Epithelial cell of proximal tubule (primary cell): ENCODE measurements at places on chromosomes 16 and 17. TPM values are rescaled to one million over a fixed set of nuclear protein-coding genes. Genes with fewer than 3 reads are reported as not detected.

The SMPD3 gene
- 0.07 TPM in 1 of 2 replicates, not detected in the other for total RNA-seq

The TPSG1 gene
- not detected in 2 replicates for total RNA-seq

The CLEC18C gene
- total RNA-seq: 1.2 and 2.5 TPM in 2 replicates

The FOXF1 gene
- 0.12 TPM in 1 of 2 replicates, not detected in the other for total RNA-seq

The FOXJ1 gene
- total RNA-seq: 2.6 and 3.0 TPM in 2 replicates

- DNase-seq: no peak
Observed at GRCh38 chr16:15055141-15056053, 477 bp downstream of the NTAN1 start.

DNA sequence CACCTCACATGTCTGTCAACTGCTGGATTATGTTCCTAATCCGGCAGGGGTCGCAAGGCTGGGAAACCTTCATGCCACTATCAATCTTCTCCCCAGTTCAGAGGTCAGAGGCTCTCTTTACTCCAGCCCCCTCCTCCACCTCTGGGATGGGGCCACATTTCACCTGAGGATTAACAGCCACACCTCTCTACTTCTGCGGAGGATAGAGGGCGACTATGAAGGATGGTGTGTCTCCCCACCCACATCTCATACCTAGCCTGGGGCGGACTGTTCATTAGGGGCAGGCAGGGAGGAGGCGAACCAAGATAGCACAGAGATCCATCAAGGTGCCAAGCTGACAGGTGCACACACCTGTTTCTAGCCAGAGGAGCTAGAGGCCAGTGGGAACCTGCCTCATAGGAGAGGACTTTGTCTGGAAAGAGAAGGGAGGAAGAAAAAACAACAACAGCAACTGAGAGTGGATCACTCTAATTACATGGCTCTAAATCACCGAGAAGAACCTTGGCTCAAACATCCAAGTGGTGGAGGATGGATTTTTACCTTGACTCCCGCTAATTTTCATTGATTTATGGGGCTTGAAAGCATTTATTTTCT lies 41.9 kb upstream of the SKAP1 start:
- DNase-seq: no peak

GRCh38 chr17:55166506-55166905 lies 98.3 kb upstream of the HLF start:
- no peak for DNase-seq

DNA sequence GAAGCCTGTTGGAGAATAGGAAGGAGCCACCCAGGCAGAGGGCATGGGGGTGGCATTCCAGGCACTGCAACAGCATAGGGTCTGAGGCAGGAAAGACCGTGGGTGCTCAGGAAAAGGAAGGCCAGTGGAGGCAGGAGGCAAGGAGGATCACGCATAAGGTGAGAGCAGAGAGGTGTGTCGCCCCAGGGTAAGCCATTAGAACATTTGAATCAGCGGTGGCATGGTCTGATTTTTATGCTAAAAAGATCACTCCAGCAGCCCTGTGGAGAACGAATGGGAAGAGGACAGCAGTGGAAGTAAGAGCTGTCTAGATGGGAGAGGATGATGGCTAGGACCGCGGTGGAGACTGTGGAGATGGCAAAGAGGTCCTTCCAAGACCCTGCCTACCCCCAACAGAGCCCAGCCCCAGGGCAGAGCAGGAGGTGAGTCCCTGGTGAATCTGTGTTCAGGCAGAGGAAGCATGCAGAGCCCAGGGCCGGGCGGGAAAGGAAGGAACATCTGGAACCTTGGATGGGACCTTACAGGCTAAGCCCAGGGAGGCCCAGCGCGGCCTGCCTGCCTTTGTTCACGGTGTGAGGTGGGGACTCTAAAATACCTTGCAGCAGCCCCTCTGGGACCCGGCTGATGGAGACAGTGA lies 7.8 kb downstream of the LPO start:
- no peak for DNase-seq
